ENCODE measurements at places on chromosomes 1 and 21. TPM values are rescaled to one million over a fixed set of nuclear protein-coding genes. Genes with fewer than 3 reads are reported as not detected.

DNA sequence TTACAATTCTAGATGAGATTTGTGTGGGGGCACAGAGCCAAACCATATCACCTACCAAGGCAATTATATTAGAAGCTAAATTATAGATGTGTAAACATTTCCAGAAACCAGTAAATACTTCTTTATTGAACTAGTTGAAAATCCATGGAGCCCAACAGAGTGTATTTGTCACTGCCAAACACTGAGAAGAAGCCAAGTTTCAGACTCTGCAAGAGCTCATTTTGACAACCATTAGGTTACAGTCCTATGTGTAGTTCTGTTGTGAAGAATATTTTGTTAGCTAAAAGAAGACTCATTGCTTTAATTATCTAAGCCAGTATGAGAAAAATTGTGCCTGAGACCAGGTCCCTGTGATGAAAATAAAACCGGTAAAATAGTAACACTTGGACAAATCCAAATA lies 358.9 kb upstream of the SGIP1 start:
- H3K27me3 ChIP-seq, result no peaks in the 10 kb centered on the region
- no peaks in the 10 kb centered on the region for H3K36me3 ChIP-seq
- no peak overlapping the region for H3K27ac ChIP-seq
- DNase-seq, result no peak
- H3K4me3 ChIP-seq, result no peak overlapping the region

- H3K4me1 ChIP-seq, result peaks cover 17% of the 10 kb centered on the region
- H3K27ac ChIP-seq, result no peak overlapping the region
- no peaks in the 10 kb centered on the region for H3K36me3 ChIP-seq
- H3K27me3 ChIP-seq, result no peaks in the 10 kb centered on the region
- DNase-seq, result no peak
These were observed 27.9 kb downstream of the CASZ1 start for GRCh38 chr1:10768552-10768951.

The KCNE2 gene
- not detected for total RNA-seq

- H3K27ac ChIP-seq, result no peak overlapping the region
- DNase-seq, result no peak
- no peak overlapping the region for H3K4me3 ChIP-seq
- H3K27me3 ChIP-seq, result no peaks in the 10 kb centered on the region
These were observed 153.2 kb downstream of the VPS13D start for GRCh38 chr1:12383001-12383400.

Measured in neural progenitor cell (in vitro differentiated cells).